ENCODE measurements at places on chromosomes 11 and 22.

GRCh38 chr11:76265771-76266241 lies 59.5 kb upstream of the WNT11 start:
- DNase-seq: no peak

DNA sequence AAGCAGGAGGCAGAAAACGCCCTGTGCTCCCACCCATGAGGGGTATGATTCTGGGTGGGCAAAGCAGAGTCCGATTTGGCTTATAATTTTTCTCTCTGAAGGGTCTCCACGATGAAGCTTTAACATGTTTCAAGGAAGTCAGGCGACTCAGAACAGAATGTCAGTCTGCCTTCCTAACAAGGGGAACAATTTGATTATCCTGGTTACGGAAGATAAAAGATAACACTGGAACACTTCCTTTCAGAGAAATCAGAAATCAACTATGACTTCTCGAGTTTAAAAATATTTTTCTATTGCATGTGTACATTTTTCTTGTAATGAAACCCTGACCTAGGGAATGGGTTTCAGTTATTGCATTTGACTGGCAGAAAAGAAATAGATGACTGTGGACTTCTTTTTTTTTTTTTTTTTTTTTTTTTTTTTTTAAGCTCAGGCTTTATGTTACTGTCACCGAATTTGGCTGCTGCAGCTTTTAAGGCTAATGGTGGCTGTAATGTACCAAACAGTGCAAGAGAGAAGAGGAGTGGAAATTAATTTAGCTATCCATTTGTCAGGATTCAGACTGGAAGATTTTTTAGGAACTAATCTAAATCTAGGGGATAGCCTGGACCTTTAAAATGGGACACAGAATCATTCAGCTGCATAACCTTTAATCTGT lies 297.7 kb downstream of the CADM1 start:
- no peak for DNase-seq

DNA sequence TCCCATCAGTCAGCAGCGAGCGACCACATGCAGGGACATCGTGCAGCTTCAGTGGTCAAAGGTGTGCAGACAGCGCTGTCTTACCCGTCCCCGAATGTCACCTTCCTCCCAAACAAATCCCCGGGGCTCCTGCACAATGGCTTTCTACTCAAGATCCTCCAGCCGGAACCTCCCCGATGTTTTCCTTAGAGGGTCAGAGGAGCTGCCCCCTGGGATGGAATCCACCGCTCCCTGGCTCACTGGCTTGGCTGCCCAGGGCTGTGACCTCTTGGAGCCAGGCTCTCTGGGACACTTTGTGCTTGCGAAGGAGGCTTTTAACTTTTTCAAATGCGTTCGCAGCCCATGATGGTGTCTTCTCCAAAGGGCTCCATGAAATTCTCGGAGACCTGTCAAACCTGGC lies 17.3 kb upstream of the FGF19 start:
- no peak for DNase-seq

DNA sequence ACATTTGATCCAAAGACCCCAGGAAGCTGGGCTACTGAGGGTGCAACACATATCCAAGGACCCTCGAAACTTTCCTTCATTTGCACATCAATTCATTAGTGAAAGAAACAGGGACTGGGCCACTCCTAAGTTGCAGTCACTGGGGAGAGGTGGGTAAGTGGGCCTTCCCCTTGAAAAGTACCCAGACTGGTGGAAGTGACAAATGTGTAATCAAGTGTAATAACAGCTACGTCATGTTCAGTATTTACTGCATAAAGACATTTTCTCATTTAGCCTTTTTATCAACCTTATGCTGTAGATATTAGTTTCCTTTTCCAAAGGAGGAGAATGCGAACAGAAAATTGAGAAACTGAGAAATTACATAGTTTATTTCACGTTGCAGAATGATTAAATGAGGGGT lies 101.9 kb upstream of the OLFML1 start:
- DNase-seq: no peak

DNA sequence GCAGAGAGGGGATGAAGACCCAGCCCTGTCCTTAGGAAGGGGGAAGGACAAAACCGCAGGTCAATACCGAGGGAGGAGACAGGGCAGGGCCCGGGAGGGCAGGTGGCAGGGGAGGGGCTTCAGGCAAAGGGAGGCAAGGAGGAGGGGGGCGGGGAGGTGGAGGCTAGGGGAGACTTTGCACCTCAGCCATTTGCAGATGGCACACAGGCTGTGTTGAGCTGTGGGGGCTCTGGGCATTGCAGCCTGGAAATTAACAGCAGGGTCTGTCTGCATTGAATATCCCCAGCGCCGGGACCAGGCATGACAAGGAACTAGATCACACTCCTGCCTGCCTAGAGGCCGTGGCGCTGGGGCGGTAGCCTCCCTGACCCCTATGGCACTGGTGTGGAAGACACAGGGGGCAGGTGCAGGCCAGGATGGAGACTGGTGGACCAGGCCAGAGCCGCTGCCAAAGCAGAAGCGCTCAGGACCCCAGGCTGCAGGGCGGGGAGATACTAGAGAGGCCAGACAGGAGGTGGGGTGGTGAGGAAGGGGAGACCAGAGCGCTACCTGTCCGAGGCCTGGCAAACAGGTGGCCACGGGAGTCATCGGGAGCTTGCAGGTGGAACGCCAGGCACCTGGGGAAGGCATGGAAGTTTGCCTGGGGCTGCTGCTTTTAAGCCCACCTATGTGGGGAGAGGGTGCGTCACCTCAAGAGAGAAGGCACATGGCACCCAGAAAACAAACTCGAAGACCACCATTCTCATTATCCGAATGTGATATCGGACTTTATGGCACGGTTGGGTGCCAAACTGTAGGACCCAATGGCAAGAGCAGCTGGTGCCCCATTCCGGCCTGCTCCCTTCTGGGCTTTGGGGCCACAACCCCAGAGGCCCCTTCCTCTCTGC lies 11.5 kb downstream of the CBX6 start:
- no peak for DNase-seq

DNA sequence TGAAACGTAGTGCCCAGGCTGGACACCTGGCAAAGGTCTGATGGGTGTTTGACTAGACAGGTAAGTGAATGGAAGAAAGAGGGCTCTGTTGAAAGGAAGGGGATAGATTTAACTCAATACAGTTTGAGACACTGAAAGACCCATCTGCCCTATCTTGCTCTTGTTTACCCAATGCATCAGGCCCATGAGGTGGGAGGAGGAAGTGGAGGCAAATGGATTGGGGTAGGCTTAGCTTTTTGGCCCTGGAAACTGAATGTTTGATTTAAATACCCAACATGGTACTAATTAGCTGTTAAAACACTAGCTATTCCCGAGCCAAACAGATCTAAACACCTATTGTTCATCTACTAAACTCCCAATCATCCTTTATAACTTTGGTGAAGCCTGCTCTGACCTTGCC lies 3.5 kb upstream of the UVRAG start:
- DNase-seq: no peak

- DNase-seq: no peak
These were observed 2.6 kb upstream of the RAB3IL1 start for GRCh38 chr11:61919705-61920631.

DNA sequence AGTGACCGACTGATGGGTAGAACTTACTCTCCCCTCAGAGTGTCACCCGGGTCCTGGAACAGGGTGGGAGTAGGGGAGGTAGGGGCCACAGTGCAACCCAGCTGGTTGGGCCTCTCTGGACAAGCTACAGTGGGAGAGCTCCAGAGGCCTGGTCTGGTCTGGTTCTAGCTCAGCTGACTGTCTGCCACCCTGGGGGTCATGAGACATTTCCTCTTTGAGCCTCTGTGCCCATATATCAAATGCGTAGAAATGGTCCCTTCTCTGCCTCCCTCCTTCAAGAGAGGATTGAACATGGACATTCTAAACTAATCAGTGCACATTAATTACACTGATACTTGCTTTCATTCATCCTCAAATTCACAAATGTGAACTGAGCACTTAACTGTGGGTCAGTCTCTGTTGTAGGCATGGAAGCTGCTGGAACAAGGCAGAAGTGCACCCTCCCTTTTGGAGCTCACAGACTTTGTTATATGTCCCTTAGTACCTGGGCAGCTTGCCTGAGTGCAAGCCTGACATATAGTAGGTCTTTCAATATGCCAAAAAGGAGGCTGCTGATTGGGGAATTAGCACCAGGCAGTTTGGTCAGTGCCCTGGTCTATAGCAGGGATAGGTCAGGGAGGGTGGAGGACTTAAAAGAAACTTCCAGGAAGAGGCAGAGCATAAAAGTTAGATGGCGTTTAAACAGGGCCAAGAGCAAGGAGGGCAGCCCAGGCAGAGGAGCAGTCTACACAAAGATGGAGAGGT lies 25.7 kb downstream of the ARHGEF17 start:
- DNase-seq: no peak

GRCh38 chr11:72848846-72849466 lies 34.7 kb downstream of the ATG16L2 start:
- DNase-seq: no peak

GRCh38 chr11:77449060-77449521 lies 24.8 kb downstream of the PAK1 start:
- DNase-seq: no peak

DNA sequence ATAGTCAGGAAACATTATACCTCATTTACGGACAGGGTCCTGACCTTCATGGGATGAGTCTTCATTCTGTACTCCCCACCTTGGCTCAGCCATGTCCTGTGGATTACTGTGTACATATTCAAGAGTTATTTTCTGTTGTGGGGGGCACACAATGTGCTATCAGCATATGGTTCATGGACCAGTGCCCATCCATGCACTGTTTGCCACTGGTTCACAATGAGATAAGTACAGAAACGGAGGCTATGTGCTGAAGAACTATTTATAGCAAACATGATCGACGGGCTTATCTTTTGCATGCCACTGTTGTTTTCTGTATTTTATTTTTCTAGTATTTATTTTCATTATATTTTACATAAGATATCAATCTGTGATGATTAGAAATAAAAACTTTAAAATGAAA lies 56.4 kb upstream of the CCDC89 start:
- no peak for DNase-seq

GRCh38 chr11:27861706-27862430 lies 161.6 kb upstream of the BDNF start:
- no peak for DNase-seq

- no peak for DNase-seq
These were observed 10.5 kb downstream of the COMMD9 start for GRCh38 chr11:36278531-36279282.

DNA sequence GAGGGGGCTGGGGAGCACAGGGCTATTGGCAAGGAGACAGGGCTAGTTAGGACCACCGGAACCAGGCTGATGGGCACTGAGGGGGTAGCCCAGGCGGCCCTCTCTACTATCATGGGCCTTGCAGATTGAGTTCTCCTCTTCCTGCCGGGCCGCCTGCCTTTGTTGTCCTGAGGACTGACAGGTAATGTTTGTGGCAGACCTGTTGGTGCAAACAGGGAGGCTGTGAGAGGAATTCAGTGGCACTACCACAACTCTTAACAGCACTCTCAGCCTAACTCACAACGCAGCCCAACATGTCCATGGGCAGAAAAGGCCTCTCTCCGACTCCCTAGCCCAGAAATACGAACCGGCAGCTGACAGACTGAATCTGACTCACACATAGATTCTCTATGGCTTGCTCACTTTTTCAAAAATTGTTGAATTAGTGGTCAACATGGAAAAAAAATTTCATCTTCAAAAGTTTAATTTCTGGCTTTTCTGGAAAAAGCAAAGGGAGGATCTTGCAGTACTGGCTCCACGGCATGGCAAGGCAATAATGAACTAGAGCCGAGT lies 11.4 kb downstream of the KCNJ5 start:
- DNase-seq: no peak

DNA sequence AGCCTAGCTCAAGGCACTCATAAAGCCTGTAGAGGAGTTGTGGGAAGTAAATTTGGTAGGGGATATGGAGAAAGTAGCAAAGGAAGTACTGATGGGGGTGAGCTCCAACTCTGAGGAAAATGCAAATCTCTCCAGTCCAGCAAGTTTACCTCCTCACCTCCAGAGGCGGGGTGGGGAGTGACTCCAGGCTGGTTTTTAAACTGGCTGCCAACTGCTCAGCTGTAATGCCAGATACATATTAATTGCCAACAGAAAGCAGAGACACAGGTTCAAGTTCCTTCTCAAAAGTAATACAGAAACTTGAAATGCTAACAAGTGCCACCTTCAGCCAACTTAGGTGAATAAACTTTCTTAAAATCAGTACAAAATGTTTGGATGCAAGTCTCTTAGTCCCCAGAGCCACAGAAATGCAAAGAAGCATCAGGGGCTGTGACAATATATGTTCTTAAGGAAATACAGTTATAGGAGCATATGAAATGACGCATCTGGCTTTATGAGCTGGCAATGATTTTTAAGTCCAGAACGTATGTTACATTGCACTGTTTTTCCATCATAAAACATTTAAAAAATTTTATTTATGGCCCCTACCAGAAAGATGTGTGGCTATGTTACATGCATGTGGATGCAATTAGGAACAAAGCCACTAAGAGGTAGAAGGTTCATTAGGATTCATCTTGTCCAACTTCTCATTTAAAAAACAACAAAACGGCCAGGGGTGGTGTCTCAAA lies 436.4 kb upstream of the CCDC90B start:
- no peak for DNase-seq

- no peak for DNase-seq
These were observed 55.2 kb downstream of the PPFIBP2 start for GRCh38 chr11:7569044-7569443.

GRCh38 chr11:105111145-105111944 lies 28.2 kb downstream of the CARD18 start:
- DNase-seq: no peak

DNA sequence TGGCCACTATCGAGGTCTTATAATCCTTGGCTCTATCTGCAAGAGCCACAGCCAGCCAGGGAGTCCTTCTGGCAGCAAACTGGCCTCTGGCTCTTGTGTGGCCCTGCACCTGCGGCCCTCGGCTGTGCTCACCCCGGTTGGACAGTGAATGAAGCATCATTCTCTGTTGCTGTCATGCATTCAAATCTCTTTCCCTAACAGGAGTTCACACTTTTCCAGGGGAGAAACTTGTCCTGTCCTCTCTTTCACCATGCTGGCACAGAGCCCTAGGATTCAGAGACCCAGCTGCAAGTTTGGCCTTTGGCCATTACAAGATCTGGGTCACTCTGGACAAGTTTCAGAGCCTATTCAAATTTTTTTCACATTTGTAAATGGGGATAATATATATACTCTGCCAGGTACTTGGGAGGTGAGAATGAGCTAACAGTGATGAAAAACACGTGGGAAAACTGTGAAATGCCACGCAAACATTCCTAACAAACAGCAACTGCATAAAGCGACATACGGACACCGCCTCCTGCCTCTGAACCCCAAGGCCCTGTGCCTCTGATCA lies 34.2 kb downstream of the TMEM184B start:
- DNase-seq: no peak

DNA sequence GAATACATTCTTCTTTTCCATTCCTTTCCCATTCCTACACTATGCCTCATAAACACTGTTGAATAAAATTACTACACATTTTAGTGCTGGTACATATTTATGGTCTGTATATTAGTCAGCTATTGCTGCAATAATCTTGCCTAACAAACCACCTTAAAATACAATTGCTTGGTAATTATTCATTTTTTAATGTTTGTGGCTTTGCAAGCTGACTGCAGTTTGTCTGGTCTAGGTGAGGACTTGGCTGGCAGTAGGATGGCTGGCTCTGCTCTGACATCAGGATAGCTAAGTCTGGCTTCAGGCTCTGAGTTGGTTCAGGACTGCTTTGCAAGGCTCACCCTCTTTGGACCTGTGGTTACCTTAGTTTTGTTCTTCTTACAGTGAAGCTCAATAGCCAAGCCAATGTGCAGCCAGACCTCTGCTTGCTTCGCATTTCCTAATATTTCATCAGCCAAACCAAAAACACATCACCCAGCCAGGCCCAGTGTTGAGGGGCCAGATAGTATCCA lies 913.4 kb upstream of the RAG2 start:
- no peak for DNase-seq

GRCh38 chr11:18853086-18853720 lies 61.6 kb upstream of the PTPN5 start:
- DNase-seq: no peak

GRCh38 chr11:20213790-20214189 lies 53.5 kb upstream of the DBX1 start:
- no peak for DNase-seq
